ENCODE measurements at places on chromosomes 4 and X.

DNA sequence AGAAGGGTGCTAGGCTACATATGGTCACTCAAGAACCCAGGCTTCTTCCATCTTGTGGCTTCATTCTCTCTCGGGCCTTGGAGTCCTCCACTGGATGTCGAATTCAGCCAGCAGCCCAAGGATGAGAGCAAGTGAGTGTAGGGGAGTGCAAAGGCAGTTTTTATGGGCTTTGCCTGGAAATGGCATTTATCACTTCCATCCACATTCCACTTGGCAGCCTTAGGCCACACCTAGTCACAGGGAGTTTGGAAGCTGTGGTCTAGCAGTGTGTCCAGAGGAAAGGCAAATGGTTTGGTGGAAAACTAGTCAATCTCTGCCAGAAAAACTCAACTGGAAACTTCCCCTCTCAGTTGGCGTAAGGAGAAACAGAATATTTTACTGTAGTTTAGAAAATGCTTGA lies 59.0 kb downstream of the NHS start:
- DNase-seq = no peak

DNA sequence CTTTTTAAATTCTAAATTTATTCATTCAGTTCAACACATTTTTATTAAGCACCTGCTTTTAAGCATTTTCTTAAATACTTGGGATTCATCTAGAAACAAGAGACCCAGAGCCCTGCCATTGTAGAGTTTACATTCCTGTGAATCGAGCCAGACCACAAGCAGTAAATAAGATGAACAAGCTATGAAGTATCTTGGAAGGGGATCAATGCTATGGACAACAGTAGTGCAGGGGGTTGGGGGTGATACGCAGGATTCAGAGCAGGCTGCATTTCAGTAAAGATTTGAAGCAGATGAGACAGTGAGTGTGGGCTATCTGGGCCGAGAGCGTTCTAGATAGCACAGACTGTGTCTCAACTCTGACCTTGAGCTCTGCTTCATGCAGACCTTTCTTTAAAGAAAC lies 35.1 kb downstream of the CLDN22 start:
- no peak for DNase-seq

DNA sequence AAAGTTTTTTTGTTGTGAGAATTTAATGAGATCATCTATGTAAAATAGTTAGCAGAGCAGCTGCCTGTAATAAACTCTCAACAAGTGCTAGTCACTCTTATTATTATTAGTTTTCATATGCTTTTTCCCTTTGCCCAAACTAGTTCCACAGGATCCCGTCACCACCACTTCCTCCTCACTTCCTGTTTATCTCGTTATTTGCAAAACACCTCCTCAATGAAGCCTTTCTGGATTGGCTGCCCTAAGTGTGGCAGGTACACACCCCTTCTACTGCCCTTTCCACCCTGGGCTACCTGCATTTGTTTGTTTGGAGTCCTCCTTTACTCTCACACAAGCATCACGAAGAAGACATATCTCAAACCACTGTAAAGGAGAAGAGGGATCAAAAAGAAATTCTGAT lies 54.4 kb upstream of the KLF3 start:
- no peak for DNase-seq

- DNase-seq = no peak
These were observed 1.9 kb downstream of the GK start for GRCh38 chrX:30654989-30655607.

- peak; percentile 74 for DNase-seq
These were observed 70.1 kb downstream of the NBDY start for GRCh38 chrX:56798866-56799758.

- DNase-seq = no peak
These were observed 53.0 kb downstream of the SEPTIN11 start for GRCh38 chr4:77002321-77003107.

- DNase-seq = no peak
These were observed 166.8 kb downstream of the AFAP1 start for GRCh38 chr4:7772711-7773385.

DNA sequence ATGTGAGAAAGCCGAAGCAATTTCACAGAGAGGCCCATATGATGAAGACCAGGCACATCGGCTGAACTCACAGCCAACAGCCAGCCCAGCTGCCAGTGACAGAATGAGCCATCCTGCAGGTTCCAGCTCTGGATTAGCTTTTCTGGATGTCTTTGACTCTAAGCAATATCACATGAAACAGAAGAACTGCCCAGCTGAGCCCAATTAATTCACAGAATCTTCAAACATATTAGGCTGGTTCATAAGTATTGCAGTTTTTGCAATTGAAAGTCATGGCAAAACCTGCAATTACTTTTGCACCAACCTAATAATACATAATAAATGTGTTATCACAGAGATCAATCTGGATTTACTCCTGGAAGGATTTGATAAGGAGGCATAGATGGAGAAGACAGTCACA lies 299.9 kb downstream of the RAB28 start:
- no peak for DNase-seq

GRCh38 chr4:2259036-2259540 lies 2.8 kb downstream of the MXD4 start:
- no peak for DNase-seq

DNA sequence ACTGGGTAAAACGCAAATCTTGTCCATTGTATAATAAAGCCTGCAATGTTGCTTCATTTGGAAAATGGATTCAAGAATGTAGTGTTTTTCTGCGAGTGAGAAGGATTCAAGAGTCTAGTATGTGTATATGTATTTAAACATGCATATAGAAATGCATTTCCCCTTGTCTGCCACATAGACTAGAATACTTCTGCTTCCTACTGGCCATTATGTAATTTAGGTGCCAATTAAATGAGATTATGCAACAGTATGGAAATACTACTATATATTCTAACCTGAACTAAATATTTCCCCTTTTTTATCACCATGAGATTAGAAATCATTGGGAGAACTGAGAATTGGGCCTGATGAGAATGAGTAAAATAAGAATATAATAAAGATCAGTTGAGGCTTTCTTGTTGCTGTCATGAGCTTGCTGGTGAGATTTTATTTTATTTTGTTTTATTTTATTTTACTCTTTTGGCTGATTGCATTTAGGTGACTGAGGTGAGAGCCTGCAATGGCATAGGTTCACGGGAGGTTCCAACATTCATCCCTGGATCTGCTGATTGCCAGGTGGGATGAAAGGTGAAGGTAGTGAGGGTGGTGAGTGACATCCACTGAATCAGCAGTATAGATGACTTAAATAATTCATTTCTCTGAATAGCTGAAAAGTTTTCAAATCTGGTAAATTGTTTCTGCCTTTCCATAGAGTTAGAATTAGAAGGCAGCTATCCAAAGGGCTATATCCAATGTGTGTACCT lies 95.6 kb upstream of the SLC4A4 start:
- DNase-seq = peak; percentile 67

DNA sequence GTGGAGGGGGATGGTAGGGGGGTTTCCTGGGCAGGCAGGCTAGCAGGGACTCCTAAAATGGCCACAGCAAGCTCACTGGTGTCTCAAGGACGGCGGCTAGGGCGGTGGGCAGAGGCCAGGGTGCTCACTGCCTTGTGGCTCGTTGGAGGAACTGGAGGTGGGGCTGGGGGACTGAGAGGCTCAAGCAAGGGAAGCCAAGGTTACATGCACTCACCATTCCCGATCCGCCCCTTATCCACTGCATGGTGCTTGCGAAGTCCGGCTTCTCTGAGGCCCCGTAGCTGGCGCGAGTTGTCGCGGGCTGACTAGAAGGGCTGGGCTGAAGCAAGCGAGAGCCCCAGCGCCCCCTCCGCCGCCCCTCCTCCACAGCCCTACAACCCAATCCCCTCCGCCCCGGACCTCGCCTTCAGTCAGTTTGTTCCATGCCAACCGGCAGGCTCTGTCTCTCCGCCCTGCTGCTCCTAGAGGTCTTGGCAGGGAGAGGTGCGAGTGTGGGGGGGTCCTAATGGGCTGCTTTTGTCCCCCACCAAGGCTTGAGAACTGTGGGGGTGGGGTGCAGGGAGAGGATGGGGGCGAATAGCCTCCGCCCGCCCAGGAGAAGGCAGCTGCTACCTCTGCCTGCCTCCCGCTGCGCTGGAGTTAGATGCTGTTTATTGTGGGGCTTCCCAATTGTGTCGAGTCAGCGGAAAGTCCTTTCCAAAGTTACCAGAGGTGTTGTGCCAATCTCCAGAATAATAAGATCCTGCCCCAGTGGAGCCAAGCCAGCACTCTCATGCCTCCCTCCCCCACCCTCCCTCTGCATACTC lies at the start of gene ARHGEF9:
ARHGEF9 (minus strand) TSS at position 313 of the 806 bp plus-strand sequence; CDS start at position 244, 69 bp downstream.
- DNase-seq = no peak

DNA sequence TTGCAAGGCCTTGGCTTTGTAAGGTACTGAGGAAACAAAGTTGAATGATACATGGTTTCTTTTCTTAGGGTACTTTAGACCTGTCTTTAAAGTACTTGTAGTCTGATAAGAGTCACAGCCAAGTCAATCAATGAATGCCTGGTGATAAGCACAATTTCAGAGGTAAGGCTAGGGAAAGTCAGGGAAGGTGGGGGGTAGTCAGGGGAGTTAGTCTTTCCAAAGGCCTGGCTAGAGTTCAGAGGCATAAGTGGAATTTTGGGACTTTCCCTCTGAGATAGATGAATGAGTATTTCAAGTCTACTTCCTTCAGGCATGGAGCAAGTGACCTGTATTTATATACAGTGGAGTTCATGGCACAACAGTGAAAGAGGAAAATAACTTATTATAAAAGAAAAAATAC lies 78.3 kb downstream of the SLC4A4 start:
- DNase-seq = no peak

- DNase-seq = no peak
These were observed 44.4 kb downstream of the BBS12 start for GRCh38 chr4:122776916-122777315.

DNA sequence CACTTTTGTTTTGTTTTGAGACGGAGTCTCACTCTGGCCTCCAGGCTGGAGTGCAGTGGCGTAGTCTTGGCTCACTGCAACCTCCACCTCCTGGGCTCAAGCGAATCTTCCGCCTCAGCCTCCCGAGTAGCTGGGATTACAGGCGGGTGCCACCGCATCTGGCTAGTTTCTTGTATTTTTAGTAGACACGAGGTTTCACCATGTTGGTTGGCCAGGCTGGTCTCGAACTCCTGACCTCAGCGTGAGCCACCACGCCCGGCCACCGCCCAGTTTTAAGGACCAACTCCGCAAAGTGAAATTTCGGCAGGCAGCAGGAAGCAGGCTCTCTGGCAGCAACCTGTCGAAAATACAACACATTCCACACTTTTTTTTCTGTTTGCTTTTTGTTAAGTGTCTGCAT lies 13.4 kb downstream of the DHRSX start:
- DNase-seq = no peak

- DNase-seq = no peak
These were observed 123.9 kb downstream of the DCHS2 start for GRCh38 chr4:154367659-154368058.

- DNase-seq = no peak
These were observed 1958.6 kb downstream of the C4orf33 start for GRCh38 chr4:131054489-131055019.

DNA sequence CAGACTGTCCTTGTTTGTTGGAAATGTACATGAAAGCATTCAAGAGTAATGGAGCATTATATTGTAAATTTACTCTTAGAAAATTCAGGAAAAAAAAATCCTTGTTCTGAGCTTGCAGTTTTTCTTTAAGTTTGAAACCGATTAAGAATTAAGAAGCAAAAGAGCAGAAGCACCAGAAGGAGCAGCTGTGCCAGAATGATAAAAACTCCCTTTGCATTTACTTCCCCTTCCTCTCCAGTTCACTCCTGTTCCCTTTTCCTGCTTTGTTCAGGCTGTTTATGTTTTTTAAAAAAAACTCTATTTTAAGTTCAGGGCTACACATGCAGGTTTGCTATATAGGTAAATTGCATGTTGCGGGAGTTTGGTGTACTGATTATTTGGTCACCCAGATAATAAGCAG lies 90.3 kb downstream of the ATOH1 start:
- no peak for DNase-seq

DNA sequence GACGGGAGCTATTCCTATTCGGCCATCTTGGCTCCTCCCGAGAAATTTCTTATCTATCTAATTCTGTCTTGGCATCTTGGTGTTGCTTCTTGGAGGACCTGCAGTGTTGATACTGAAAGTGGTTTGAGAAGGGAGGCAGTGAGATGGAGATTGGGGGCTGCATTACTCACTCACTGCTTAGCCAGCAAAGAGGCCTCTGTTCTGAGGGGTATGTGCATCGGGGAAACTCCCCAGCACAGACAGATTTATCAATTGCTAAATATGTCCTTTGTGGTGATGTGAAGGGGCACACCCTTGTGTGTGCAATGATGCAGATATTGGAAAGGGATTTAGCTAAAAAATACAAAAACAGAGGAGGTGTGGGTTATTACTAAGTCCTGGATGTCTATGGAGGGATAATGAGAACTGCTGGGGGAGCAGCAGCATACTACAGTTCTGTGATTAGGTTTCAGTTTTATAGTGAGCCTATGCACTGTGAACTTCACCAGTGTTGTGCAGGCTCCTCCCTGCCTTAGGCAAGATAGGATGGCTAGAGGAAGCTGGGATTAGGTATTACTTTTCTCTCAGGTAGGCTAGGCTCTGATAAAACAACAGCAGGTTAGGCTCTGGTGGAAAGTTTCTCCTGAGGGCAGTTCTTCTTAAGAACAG lies 279.0 kb downstream of the HS3ST1 start:
- no peak for DNase-seq

- no peak for DNase-seq
These were observed 663 bp upstream of the USP53 start for GRCh38 chr4:119211867-119212233.

GRCh38 chrX:20653070-20653469 lies 386.4 kb upstream of the RPS6KA3 start:
- no peak for DNase-seq

- DNase-seq = peak; percentile 75
These were observed 39.0 kb downstream of the FAM53A start for GRCh38 chr4:1644891-1645657.

- no peak for DNase-seq
These were observed 302.9 kb upstream of the FAM241A start for GRCh38 chr4:111842336-111842735.

GRCh38 chr4:38132843-38133662 lies 172.9 kb downstream of the PTTG2 start:
- no peak for DNase-seq

- no peak for DNase-seq
These were observed 51.2 kb downstream of the INTS12 start for GRCh38 chr4:105657117-105657765.

GRCh38 chr4:137768881-137769280 lies 236.6 kb upstream of the PCDH18 start:
- no peak for DNase-seq

- no peak for DNase-seq
These were observed 33.1 kb upstream of the GTPBP6 start for GRCh38 chrX:351736-352135.

DNA sequence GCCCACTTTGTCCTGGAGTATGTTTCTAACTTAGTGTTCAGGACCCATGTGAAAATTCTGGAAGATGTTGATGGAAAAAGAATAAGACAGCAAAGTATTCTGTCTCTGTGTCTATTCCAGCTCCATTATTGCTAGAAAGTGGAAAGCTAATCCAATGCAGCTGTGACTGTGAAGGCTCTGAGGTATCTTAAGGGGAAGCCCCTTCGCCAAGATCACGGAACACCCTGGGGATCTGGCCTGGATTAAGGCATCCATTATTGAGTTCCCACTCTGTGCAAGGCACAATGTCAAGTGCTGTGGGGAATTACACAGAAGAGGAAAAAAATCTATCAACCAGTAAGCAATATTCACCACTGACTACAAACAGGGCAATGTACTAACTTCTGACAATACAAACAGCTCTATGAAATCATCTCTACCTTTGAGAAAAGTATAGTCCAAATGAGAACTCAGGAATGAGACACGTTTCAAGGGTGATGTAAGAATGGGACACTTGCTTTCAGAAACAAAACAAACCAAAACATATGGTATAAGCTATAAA lies 222.1 kb downstream of the LDB2 start:
- no peak for DNase-seq
